ENCODE measurements at places on chromosomes 2 and 18.

DNA sequence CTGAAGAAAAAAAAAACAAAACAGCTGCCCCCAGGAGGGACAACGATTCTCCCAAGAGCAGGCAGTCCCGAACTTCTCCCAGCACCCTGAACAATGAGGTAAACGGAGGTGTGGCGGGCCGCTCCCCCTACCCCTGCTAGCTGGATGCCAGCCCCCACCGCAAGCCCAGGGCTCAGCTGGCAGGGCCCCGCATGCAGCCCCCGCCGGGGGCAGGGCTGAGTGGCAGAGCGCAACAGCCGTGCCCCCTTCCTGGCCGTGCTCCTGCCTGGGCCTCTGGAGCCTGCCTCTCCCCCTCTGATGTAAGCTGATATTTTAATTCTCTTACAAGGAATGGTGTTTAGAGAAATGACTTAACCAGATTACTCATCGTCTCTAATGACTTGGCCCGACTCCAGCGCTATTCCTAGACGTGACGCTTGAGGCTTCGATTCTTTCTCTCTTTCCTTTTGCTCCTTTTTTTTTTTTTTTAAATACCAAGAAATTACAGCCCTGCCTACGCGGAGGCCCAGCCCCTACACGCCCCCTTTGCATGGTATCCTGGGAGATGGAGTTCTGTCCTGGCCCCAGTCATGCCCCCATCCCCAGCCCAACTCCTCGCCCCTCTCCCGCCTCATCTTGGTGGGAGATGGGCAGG lies 4.6 kb upstream of the ARID5A start:
- peak; percentile 80 for DNase-seq

GRCh38 chr2:156800781-156801361 lies 364.7 kb downstream of the GPD2 start:
- DNase-seq: no peak

DNA sequence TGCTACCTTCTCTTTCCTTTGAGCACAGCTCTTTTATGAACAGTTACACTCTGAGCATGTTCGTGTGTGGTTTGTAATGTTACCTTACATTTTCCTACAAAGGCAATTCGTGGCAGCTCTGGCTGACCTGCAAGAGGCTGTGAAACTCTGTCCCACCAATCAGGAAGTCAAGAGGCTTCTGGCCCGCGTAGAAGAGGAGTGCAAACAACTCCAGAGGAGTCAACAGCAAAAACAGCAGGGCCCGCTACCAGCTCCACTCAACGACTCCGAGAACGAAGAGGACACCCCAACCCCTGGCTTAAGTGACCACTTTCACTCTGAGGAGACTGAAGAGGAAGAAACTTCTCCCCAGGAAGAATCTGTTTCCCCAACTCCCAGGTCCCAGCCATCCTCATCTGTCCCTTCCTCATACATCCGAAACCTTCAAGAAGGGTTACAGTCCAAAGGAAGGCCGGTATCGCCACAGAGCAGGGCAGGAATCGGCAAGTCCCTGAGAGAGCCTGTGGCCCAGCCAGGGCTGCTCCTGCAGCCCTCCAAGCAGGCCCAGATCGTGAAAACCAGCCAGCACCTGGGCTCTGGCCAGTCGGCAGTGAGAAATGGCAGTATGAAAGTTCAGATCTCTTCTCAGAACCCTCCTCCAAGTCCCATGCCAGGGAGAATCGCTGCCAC lies 56.9 kb downstream of the WDSUB1 start:
- DNase-seq: no peak

GRCh38 chr2:219446101-219446504 lies 11.5 kb downstream of the SPEG start:
- peak; percentile 34 for DNase-seq

DNA sequence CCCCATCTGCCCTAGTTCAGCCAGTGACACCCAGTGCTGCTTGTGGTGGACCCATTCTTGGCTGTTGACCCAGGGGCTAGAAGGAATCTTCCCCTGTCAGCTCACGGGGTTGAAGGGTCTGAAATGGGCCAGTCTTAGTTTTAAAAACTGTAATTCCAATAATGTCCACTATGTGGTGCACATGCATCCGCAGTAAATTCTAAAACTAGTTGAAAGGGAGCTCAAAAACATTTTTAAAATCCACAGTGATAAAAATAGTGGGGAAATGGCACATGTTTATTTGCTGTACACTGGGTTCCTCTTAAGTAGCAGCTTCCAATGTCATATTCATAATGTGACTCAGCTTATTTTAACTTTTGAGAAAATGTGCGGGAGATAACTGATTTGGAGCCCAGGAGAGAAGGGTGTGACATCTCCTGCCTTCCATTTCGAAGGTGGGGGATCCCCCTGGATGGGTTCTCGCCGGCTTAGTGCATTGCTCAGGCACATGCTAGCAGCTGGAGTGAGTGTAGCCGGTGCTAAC lies 32.8 kb downstream of the GRHL1 start:
- DNase-seq: peak; percentile 13

GRCh38 chr2:147684903-147685302 lies 159.9 kb upstream of the ACVR2A start:
- DNase-seq: no peak

DNA sequence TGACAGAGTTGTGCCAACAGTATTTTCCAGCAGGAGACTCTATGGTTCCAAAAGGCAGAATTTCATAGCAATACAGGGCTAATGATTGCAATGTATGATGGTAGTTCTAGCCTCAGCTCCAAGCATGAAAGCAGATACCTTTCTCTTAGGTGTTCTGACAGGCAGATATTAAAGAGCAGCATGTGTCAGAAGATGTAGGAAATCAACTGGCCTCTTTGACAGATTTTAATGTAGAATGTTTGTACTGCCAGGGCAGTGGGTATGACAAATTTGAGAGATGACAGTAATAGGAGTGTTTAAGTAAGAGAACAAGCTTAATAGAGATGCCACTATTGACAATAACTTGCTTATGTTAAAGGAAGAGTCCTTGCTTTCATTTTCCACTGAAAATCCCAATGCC lies 21.5 kb upstream of the VWC2L start:
- DNase-seq: no peak

DNA sequence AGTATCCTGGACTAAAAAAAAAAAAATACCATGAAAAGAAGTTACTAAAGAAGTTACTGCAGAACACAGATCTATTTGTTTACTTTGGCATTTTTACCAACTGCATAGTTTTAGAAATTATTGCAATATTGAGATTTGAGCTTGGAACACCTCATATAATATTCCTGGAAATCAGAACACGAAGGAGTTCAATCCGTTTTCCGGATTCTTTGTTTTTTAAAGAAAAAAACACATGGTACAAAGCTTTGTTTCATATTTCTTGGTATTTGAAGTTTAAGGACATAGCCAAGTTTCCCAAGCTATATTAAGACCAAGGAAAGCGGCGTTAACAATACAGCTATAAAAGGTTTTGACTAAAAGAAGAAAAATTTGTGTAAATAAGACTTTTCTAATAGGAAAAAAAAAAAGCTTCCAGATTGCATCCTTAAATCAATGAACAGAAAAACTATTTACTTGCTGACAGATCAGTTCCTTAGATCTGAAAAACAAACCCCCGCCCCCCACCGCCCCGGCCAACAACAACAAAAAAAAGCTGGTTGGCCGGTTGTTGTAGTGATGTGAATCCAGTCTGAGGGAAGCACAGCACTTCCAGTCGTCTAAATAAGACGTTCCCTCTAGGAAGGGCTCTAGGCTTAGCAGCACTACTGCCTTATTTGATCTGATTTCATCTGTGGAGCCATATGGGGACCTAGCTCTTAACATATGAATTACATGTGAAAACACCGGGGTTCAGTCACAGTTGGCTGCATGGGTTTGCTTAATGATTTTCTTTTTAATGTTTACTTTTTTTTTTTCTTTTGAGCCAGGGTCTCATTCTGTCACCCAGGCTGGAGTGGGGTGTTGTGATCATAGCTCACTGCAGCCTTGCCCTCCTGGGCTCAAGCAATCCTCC lies 2.5 kb upstream of the RHOB start:
- DNase-seq: no peak

- no peak for DNase-seq
These were observed 332.9 kb downstream of the SOCS6 start for GRCh38 chr18:70621710-70622109.

DNA sequence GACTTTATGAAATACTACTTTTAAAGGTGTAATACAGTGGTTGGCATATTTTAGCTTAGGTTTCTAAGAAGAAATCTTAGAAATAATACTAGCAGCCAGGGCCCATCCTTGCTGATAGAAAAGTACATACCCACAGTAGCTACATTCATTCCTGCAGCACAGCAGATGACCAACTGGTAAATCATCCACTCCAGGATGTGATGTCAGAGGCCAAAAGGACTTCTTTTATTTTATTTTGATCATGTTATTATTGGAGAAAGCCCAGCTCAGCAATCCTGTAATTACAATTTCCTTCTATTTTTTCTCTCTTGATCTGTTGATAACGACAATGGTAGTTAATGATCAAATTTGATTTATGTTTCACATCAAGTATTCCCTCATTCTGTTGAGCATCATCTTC lies 18.0 kb upstream of the TTN start:
- DNase-seq: no peak

DNA sequence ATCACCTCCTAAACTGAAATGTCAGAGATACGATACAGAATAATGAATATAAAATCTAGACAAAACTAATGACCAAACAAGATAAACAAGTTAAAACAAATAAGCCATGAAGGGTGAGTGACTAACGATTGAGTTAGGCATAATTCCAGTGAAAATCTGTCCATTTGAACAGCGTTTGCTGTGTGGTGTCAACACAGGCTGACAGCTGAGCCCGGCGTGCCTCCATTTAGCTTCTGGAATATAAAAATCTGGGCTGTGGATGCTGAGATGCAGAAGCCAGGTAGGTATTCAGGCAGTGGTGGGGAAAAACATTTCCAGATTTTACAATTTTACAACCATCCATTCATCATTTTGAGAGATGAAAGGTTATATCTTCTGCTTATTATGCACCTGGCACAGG lies 2041.4 kb upstream of the CELF4 start:
- DNase-seq: no peak

DNA sequence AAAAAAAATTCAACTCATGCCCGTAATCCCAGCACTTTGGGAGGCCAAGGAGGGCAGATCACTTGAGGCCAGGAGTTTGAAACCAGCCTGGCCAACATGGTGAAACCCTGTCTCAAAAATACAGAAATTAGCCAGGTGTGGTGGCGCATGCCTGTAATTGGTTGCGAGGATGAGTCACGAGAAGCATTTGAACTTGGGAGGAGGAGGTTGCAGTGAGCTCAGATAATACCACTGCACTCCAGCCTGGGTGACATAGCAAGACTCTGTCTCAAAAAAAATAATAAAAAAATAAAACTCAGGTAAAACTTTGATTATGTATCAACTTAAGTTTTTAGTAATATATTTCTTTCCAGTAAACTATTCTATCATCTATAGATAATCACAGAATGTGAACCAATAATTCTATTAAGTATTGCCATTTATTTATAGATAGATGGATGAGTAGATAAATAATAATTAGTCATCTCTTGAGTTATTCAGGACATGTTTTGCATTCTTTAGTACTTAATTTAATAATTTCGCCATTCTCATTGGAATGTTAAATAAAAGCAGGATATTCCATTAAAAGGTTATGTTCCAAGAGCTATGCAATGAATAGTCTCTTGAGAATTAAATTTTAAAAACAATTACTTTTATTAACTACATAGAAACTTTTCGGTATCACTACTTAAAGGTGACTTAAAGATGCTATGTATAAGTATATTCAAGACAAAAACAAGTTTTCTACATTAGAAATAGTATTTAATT lies 48.7 kb downstream of the WDPCP start:
- DNase-seq: no peak

GRCh38 chr2:164066095-164066494 lies 330.3 kb upstream of the FIGN start:
- DNase-seq: no peak

DNA sequence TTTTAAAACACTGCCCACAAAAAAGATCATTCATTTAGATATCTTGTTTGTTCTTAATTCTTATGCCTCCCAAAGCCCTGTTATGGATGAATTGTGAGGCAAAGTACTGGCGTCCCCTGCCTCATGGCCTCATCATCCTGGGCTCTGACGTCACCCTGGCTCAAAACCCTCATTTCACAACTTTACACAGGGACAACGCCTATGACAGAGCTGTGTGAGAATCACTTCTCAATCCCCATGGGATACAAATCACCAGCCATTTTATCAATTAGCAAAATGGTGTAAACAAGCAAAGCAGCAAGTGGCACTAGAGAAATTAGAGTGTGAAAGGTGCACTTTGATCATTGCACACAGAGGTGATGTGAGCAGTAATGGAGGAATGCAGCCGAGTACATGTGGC lies 16.6 kb downstream of the FHOD3 start:
- no peak for DNase-seq

DNA sequence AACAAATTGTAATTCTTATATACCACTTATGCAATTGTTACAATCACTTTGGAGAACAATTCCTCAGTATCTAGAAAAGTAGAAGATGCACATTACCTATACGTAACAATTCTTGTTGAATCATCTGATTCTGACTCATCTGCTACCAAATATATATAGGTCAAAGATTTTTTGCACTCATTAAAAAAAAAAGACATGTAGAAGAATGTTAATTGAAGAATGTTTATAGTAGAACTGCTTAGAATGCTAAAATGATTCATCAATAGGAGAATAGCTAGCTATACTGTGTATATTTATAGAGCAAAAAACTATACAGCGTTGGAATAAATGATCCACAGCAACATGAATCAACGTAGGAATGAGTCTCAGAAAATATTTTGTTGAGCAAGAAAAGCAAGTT lies 29.5 kb upstream of the STAT1 start:
- DNase-seq: no peak

- DNase-seq: no peak
These were observed 826 bp downstream of the KCNE4 start for GRCh38 chr2:223052548-223053483.
